Stimulated activated CD4-positive, alpha-beta T cell treated with anti-CD3 and anti-CD28 coated beads, Interleukin-1b, Interleukin-23, amount 100 ng/mL, for 1 hour (primary cell): ENCODE measurements at places on chromosomes 4 and X.

GRCh38 chr4:99221980-99222379 lies 2.9 kb upstream of the ADH6 start:
- DNase-seq = no peak

DNA sequence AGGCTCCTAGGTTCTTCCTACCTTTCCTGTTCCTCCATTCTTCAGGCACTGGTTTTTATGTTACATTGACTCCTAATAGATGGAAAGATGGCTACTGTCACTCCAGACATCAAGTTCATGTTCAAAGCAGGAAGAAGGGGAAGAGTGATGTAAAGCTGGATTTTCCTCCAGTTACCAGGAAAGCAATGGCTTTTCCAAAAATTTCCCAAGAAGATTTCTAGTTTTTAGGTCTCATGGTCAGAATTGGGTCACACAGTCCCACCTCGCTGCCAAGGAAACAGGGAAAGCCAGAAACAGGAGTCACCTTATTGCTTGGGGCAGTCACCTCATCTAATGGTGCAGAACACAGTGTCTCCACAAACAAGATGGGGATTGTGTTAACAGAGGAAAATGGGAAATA lies 21.5 kb downstream of the RXFP1 start:
- no peak for DNase-seq

- no peak for DNase-seq
These were observed 66.0 kb downstream of the MANBA start for GRCh38 chr4:102694791-102695190.

DNA sequence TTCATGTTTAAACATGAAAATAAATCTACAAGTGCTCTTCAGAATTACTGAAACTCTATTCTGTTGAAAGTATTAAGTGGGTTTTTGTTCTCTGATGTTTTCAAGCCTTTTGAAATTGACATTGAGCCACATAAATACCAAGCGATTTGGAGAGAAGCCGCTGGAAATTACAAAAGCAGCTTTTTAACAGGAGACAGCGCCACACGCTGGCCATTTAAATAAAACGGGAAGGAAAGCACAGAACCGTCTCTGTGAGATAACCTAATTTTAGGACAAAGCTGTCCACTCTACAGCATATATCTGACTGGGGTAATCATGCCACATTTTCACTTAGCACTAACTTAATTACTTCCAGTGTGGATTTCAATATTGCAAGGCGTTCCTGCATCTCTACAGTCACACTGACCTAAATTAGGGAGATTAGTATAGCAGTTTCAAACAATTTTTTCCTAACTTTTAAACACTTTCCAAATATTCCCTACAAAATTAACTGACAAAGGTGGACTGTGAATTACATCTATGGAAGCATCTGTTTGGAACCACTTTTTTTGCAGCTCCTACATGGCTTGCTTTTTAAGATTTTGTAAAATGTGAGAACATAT lies 6.8 kb upstream of the ANOS1 start:
- no peak for DNase-seq

GRCh38 chr4:26022346-26023202 lies 108.6 kb downstream of the SMIM20 start:
- DNase-seq = no peak

DNA sequence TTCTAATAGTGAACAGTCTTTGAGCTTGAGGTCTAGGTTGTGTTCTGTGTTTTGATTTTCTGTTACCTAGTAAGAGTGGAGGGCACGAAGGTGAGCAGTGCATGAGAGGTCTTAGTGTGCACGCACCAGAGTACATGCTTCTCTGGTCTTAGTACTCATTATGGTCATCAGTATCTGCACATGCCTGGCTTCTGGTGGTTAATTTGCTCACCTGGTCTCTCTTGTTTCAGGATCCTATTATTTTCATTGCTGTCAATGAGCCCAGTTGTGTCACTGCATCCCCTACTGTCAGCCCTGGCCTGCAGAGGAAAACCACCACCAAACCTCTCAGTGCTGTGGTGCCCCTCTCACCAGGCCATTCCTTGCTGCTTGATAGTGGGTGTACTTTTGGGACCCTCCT lies 54.8 kb downstream of the NSUN7 start:
- DNase-seq = no peak

DNA sequence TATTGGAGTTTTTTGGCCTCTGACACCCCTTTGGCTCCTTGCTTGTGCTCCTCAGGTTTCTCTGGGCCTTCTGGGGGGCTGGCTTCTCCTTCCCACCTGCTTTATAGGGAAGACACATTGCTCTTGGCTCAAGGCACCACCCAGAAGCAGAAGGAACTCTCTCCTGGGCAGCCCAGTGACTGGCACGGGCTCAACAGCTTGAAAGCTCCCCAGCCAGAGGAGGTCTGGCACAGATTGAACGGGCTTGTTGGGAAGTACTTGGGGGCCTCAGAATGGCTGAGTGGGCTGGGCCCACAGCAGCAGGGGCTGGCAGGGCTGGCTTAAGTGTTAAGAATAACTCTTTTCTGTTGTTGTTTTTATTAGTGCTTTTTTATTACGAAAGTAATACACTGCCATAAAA lies 11.2 kb upstream of the ZNF185 start:
- no peak for DNase-seq

- DNase-seq = no peak
These were observed 16.9 kb downstream of the AASDH start for GRCh38 chr4:56370377-56370776.

DNA sequence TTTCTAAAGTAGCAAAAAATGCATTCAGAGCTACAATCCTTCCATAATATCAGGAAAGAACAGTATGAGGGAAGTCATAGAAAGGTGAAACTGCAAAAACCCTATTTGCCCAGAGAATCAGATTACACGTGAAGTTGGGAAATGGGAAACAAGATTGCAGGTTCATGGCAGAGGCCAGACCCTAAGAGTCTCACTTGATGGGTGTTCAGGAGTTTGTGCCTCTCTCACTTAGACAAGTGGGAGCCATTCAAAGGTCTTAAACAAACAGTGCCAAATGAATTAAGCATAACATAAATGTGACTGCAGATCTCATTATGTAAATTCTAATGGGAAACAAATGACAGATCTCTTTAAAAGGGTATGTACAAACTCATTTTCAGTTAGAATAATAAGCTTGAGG lies 91.6 kb downstream of the ARAP2 start:
- no peak for DNase-seq

- DNase-seq = no peak
These were observed 14.5 kb downstream of the SHISA3 start for GRCh38 chr4:42411803-42412202.

DNA sequence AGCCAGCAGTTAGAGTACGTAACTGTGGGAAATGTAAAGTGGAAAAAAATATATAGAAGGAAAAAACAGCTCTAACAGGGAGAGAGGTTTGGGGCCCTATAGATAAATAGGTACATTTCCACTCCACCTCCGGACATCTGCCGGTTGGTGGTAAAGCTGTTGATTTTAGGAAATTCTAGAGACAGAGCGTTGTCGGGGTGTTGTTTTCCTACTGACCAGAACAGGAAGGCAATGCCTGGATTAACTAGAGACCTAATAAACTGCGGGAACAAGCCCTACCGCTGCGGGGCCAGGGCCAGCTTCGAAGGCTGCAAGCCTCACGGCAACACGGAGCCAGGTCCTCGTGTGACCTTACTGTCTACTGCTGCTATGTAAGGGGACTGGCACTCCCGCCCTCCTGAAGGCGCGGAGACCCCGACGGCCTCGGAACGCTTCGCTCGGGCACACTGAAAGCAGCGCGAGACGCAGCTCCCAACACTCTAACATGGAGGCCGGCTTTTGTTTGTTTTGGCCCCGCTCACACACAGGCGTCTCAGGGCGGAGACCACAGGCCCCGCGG lies 702 bp upstream of the CDKN2AIP start:
- no peak for DNase-seq

DNA sequence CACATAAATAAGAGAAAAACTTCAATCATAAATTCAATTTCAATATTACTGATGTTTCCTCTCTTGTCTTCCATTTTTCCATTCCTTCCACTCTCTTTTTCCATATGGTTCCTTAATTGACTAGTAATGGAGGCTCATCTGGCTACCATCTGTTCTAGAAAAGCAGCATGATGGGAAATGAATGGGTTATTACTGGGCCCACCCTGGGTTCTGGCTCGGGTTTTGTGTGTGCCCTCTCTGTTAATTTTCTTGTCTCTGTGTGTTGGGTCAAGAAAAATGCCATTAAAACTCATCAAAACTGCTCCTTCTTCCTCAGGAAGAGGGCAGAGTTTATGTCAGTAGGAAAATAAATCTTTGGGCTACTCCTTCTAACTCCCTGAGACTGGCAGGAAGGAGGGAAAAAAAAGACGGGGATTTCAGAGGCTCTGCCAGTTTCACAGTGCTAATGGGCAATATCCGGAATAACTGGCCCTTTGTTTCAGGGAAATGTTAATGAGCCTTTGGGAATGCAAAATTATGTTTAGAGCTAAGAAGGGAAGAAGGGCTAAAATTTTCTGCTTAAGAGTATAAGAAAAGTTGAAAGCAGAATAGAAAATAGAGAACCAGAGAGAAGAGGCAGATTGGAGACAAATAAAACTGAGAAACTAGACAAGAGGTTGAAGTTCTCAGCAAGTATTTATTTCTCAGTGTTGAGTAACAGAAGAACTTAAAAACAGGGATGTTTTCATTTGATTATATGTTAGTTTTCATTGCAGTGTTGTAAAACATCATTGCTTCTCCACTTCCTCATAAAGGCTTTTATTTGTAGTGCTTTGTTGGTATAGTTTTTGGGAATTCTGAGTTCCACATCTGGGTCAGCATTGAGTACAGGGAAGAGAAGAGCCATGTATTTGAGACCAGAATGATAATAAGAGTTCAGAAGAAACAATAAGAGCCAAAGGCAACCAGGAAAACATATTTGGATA lies 19.7 kb downstream of the GABRB1 start:
- no peak for DNase-seq

DNA sequence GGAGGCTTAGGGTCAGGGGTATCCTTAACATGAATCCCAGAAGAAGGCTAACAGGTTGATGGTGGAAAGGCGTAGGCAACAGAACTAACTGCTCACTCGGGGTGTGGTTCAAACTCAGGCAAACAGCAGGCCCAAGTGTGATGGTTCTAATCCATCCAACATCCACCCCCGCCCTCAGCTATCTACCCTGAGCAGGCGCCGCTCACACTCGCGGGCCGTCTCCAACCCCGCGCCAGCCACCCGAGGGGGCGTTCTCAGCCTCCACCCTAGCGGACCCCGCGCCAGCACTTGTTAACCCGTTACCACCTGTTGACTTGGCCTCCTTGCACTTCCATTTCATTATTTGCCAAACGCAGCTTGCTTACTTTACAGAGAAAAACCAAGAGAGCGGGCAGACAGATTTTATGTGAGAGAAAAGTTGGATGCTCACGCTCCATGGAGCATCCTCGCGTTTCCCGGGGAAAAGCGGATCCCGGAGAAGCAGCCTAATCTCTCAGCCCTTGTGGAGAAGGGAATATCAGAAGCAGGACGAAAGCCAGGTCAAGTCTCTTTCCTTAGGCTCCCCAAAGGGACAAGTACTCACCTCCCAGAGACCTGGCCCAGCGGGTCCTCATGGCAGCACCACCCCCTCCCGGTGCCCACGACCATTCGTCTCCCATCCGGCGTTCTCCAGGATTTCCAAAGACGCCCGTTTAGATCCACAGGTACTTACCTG lies 773 bp downstream of the SNCA start:
- no peak for DNase-seq

DNA sequence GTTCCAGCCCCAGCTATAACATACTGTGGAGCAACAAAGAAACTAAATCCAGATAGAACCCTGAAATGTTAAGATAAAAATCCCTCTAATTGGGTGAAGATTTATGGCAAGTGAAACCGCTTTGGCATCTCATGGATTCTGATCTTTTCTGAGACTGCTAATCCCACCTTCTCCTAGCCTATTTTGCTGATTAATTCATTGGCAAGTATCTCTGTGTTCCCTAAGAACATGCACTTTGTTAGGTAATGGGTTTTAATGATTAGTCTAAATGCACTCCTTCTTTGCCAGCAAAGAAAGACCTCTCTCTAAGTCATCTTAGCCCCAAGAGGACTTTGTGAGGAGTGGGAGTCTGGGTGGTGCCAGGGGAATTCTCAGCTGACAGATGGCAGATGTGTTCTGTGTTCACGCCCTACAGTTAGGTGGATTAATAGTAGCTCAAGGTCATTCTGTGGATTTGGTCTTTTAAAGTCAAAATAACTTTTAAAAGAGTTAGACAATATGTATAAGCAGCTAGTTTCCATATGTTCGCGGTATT lies 171.3 kb downstream of the UNC5C start:
- DNase-seq = no peak

GRCh38 chrX:73817393-73818199 lies 254.6 kb downstream of the CHIC1 start:
- DNase-seq = no peak

GRCh38 chr4:25509646-25510045 lies 132.6 kb downstream of the ANAPC4 start:
- DNase-seq = no peak

GRCh38 chr4:33057736-33058135 lies 2337.6 kb downstream of the PCDH7 start:
- DNase-seq = no peak

DNA sequence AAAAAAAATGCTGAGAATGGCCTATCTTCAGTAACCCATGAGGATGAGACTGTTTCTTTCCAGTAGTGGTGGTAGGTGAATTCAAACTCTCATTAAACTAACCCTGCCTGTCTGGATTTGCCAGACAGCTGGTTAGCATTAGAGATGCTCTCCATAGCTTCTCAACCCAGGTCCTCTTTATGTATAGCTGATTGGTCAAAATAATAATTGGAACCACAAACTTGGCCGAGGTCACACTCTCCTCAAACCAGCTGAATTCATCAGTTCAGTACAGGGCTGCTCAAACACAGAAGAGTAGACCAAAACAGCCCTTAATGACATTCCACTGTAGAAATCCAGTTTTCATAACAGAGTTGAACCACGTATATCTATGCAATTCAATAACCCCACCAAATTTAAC lies 85.3 kb downstream of the HCCS start:
- no peak for DNase-seq

- no peak for DNase-seq
These were observed 2.6 kb downstream of the NSD2 start for GRCh38 chr4:1873776-1874175.

DNA sequence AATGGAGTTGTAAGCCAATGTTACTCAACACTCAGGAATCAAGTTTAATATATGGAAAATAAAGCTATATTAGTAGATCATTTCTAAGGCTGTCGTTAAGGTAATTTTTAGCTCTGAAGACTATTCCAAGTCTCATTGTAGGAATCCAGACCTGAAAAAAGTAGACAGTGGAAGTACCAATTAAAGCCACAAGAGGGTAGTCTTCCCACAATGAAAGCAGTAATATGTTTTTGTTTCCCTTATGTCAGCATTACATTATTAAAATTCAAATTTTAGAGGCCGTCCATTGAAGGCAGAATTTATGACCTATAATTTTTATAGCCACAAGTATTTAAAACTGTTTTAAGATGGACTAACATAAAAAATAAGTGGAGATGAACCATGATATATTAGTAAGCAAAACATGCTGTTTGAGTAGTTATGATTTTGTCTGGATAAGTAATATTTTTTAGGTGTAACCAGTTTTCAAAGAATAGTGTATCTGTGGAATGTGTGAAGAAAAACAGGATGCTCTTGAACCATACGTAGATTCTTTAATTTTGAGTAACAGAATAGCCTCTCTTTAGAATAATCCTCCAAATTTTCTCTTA lies 372.6 kb upstream of the TECRL start:
- DNase-seq = no peak
